ENCODE measurements at places on chromosomes 12 and 14.

DNA sequence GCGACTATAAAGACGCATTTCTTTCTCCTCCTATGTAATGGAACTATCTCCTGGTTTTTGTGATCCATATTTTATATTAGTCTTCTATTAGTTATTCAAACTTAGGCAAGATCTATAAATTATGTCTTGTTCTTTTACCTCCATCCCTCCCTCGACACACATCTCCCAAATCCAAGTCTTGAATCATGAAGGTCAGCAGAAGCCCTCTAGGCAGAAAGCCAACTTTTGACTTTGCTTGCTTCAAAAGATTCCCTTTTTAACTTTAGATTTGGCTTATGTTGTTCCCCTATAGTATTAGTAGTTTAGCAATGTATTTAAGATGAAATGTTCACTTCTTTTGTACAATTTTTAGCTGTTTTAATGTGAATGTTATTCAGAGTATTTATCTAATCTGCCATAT is 689.8 kb downstream of the SLC6A15 start:
- no peak for DNase-seq

DNA sequence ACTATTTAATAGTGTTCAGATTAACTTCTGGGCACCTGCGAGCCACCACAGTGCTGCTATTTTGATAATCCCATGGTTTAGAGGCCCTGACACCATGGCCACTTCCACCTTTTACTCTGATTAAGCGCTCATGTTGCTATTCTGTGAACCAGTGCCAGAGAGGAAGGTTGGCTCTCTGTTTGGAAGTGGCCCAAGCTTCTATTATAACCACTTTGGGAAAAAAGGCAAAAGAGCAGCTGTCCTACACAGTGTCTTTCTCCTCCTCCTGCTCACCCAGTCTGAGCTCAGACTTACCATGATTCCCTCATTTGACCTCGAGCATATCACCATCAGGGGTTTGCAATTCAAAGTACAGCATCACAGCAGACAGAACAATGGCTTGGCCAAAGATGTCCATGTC is 23.3 kb downstream of the DYRK2 start:
- no peak for DNase-seq

DNA sequence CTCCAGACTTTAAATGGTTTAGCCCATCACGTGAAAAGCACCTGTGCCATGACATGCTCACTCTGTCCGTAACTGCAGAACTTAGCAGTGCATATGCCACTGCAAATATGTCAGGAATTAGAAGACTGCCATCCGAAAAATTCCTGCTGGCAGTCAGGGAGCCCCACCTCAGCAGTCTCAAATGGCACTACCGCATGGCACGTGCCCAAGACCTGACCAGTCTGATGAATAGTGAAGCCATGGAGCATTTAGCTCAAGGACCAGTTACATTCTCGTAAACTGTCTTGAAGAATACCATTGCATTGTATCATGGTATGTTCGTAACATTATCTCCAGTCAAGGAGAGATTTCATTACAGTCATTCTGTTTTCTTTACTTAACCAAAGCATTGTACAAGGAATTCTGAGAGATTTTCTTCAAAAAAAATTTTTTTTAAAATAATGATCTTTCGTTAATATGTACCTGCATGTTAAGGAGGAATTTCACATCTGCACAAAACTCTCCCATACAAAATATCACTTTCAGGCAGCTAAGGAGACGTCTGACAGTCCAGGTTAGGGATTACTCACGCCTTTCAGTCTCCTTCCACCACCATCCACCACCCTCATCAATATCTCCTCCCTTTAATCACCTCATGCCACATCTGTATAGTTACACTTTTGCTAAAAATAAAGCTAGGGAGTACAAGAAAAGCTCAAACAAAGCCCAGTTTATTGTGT is 138.5 kb downstream of the ANO2 start:
- DNase-seq = no peak

DNA sequence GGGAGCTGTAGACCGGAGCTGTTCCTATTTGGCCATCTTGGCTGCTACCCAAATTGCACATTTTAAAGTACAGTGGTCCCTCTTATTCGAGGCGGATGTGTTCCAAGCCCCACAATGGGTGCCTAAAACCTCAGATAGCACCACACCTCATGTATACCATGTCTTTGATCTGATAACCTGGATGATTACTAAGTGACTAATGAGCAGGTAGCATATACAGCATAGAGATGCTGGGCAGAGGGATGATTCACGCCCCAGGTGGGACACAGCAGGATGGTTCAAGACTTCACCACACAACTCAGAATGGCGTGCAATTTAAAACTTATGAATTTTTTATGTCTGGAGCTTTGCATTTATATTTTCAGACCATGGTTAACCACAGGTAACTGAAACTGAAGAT is 255.0 kb downstream of the AKAP6 start:
- no peak for DNase-seq

DNA sequence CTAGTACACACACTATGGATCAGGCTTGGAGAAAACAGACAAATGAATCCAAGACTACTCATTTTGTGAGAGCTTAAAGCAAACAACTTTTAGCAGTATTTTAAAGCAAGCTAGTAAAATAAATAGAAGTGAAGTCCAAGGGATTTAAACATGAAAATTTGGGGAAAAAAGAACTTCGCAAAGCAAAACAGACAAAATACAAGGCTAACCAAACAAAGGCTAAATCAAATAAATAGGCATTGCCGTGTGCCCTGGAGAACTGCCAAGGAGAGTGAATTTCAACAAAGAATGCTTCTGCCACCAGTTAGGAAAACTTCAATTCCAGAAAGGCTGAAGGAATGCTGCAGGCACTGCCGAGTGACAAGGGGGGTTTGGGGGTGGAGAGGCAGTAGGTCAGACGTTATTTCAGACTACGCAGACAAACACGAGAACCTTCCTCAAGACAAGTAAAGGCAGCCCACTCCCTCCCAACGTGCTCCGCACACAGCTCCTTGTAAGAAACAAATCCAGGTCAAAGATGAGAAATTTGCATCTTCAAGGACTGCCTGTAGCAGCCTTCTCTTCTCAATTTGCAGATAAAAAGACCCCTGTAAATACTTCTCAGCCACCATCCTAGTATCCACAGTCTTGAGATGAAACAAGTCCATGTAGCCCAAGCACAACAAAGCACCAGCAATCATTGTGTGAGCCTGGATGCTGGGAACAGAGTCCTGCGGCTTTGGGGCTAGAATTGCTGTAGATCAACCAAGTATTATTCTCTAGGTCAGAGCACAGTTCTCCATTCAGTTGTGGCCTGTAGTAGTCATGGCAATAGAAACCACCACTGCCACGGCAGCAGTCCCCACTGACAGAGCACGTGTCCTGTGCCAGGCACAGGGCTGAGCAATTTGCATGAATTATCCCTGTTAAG is 43.3 kb downstream of the EFCAB11 start:
- peak; percentile 87 for DNase-seq

- no peak for DNase-seq
Observed at GRCh38 chr12:108495054-108495453, 20.0 kb upstream of the FICD start.

DNA sequence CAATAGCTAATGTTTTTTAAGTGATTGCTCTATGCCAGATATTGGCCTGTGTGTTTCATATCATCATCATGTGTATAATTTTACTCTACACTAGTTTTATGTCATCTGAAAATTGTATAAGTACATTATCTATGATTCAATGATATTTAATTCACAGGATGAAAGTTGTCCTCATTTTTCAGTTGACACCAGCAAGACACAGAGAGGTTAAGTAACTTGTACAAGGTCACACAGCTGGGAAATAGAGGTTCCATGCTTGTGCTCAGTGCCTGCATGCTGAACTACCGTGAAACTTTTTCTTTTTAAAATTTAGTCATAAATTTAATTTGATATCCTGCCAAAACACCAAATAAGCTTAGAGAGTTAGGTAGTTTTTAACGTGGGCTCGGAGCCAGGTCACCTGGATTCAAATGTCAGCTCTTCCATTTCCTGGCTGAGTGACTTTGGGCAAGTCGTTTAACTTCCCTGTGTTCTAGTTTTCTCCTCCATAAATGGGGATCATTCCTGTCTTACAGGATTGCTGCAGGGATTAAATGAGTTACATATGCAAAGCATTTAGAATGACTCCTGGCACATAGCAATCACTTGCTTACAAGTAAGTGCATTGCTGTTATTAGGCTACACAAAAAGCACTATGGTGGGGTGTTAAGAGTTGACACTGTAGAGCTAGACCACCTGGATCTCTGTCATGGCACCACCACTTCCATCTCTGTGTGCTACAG is 183.9 kb downstream of the ETV6 start:
- no peak for DNase-seq

DNA sequence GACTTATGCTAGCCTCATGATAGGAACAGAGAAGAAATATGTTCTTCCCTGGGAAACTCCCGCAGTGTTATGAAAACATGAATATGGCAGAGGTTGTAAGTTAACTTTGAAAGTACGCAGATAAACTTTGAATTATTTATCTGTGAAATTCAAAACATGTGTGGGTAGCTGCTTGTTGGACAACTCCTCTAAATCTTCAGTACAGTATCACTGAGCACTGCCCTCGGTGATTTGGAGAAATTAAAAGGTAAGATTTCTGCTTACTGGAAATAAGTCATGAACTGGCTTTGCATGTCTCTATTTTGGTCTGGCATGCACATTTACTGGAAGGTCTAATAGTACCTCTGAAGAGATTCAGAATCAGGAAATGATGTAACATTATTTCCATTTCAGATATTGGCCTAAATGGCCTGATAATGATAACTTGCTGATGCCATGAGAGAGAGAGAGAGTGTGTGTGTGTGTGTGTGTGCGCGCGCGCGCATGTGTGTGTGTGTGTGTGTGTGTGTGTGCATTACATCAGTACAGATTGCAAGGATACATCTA is 1441.9 kb upstream of the FLRT2 start:
- DNase-seq = no peak

DNA sequence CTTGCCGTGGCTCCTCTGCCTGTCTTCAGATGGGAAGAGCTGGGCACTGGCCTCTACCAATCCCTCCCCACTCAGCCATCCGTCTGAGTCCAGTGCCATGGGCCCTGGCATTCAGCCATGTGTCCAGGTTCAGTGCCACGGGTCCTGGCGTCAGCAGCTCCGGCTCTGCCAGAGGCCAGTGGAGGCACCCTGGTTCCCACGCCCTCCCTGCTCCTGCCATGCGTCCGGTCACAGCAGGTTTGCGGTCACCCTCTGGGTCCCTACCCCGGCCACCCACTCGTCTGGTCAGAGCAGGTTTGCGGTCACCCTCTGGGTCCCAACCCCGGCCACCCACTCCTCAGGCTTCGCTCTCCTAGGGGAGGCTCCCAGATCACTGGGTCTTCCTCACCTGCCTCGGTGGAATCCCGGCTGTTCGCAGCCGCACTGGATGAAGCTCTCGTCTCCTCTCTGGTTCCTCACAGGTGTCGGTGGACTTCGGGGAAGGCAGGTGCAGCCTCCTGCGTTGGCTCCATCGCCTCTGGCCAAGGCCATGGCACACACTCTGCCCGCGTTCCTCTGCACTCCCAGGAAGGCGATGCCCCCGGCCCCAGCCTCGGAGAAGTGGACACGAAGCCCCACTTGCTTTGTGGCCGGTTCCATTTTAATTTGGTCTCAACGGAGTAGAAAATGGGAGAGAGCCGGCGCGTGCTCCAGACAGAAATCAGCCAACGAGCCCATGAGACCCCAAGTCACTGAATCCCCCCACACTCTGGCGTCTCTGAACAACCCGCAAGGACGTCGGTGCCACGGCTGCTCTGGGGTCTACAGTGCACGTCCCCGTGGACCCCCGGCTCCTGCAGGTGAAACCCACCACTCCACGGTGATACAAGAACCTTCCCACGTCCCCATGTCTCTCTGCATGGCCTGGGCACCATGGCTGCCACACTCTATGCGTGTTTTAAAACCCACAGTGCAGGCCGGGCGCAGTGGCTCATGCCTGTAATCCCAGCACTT is 47.8 kb upstream of the FBRSL1 start:
- DNase-seq = no peak

GRCh38 chr14:35419429-35419841 is 14.9 kb upstream of the NFKBIA start:
- no peak for DNase-seq

GRCh38 chr12:79255288-79255687 is 390.7 kb downstream of the SYT1 start:
- no peak for DNase-seq

DNA sequence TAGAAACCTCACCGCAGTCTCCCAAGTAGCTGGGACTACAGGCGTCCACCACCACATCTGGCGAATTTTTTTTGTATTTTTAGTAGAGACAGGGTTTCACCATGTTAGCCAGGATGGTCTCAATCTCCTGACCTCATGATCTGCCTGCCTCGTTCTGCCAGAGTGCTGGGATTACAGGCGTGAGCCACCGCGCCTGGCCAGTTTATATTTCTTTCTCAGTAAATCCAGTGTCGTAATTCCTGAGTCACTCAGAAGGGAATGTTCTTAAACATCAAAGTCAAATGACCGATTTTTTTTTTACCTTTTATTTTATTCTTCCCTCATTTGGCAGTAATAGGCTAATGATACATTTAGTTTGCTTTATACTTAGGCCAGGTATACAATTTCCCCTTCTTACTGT is 80.5 kb downstream of the FBXO33 start:
- no peak for DNase-seq

- DNase-seq = no peak
Observed at GRCh38 chr12:80700327-80700726, 7.1 kb upstream of the MYF6 start.

DNA sequence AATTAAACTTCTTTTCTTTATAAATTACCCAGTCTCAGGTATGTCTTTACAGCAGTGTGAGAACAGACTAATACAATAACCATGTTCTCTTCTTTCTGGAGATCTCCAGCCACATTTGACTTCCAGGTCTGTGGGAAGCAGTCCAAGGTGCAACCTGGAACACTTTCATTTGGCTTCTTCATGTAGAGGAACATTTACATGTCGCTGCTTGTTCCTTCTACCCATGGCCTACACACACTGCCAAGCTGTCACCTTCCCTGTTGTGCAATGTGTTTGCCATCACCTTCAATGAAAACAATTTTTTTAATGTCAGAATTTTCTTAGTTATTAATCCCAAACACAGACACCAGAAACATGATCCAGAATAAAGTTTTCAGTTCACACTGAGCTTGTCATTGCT is 104.7 kb downstream of the PRKCH start:
- no peak for DNase-seq

DNA sequence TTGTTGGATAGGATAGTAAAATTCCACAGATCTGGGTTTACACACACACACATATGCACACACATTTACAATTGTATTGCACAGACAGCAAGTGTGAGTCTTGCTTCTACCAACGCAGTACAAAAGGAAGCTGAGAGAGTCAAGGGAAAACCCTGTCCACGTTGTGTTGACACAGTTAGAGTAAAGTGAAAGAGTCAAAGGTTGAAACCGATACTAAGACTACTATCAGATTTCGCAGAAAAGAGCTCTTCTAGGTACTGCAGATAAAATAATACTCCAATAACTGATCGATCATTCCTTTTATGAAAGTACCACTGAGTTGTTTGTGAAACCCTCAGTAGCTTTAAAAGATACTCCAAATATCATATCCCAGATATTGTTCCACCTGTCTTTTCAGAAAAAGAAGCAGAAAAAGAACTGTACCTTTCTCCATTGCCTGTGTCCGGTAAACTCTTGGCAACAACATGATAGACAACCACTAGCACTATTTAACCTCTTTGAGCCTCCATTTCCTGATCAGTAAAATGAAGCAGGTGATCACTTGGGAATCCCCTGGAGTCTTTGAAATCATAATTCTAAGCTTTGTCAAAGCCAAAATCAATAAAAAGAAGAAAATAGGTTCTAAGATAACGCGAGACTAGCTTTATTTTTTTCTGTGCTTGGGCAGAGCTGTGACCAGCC is 224.6 kb upstream of the FOXN3 start:
- no peak for DNase-seq
